Stimulated activated CD8-positive, alpha-beta memory T cell treated with anti-CD3 and anti-CD28 coated beads, Interleukin-7, amount 100 ng/mL, for 24 hours (primary cell): ENCODE measurements at places on chromosomes 11 and 22.

GRCh38 chr22:23178512-23179254 lies 1.6 kb upstream of the BCR start:
- DNase-seq, result peak; percentile 37

GRCh38 chr22:46007848-46008261 lies 30.9 kb upstream of the WNT7B start:
- no peak for DNase-seq

DNA sequence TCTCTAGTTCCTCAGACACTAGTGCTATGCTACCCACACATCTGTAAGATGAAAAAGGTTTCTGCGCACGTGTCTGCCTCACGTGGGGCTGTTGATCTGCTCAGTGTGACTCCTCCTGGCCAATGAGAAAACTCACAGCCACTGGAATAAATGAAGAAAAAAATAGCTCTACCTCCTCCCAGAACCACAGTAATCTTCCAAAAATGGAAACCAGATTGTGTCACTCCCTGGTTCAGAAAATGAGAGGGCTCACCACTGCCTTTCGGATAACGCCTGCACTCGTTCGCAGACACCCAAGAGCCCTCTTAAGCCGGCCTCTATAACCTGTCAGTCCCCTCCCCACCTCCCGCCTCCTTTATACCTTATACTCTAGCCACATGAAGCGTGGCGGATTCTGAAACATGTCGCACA lies 5.1 kb downstream of the APBB1 start:
- no peak for DNase-seq

GRCh38 chr22:20953342-20953608 lies 13.8 kb upstream of the AIFM3 start:
- no peak for DNase-seq

- no peak for DNase-seq
Measured at GRCh38 chr11:25449091-25449490, 882.8 kb upstream of the ANO3 start.

GRCh38 chr11:118530180-118530682 lies 761 bp upstream of the TMEM25 start:
- no peak for DNase-seq

DNA sequence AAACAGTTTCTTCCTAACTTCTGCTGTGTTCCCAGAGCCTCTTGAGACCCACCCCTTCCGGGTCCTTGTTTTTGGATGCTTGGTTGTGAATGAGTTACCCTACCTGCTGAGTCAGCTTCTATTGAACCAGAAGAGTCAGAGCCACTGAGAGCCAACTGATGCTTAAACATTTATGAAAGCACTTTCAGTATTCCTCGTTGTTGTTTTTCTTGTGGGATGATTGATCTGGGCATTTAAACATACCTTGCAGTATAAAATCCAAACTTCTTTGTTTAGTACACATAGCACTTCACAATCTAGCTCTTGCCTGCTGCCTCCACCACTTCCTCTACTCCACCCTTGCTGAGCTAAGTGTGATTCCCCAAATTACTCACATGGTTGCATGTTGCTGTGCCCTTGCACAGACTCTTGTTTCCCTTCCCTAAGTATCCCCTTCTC lies 5.5 kb downstream of the PRSS23 start:
- no peak for DNase-seq

GRCh38 chr22:38578505-38578904 lies 8.5 kb upstream of the DMC1 start:
- DNase-seq, result no peak

DNA sequence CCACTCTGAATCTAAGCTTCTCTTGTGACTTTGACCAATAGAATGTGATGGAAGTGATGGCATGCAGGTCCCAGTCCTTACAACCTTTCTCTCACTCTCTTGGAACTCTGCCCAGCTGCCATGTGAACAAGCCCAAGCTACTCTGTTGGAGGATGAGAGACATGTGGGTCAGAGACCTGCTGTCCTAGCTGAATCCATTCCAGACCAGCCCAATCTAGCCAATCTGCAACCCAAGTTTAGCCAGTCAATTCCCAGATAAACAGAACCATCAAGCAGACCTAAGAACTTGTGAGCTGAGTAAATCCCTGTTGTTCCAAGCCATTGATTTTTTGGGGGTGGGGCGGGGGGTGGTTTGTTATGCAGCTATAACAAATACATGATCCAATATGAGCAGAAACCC lies 69.2 kb upstream of the GRK3 start:
- no peak for DNase-seq

- DNase-seq, result no peak
Measured at GRCh38 chr22:39432361-39432811, 24.4 kb upstream of the MGAT3 start.

DNA sequence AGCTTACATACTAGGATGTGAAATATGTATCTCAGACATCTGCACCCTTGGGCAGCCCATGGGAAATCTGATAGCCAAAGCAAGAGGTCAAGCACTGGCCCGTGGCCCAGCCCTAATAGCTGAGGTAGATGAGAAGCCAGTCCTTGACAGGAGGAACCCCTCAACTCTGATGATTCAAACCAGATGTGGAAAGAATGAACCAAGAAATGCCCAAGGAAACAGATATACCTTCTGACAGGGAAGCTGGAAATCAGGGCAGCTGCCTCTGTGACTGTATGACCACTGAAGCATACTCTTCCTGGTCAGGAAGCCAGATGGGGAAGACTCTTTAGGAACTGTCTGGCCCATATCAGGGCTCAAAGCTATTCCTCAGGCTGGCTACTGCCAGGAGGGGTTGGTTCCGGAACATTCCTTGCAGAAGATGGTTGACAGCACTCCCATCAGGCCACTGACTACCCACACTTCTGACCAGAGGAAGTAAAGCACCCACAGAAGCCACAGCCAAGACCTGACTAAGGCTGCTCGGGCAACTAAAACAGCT lies 124.2 kb downstream of the SWAP70 start:
- DNase-seq, result no peak

GRCh38 chr22:44525941-44526778 lies 28.1 kb upstream of the RTL6 start:
- no peak for DNase-seq

DNA sequence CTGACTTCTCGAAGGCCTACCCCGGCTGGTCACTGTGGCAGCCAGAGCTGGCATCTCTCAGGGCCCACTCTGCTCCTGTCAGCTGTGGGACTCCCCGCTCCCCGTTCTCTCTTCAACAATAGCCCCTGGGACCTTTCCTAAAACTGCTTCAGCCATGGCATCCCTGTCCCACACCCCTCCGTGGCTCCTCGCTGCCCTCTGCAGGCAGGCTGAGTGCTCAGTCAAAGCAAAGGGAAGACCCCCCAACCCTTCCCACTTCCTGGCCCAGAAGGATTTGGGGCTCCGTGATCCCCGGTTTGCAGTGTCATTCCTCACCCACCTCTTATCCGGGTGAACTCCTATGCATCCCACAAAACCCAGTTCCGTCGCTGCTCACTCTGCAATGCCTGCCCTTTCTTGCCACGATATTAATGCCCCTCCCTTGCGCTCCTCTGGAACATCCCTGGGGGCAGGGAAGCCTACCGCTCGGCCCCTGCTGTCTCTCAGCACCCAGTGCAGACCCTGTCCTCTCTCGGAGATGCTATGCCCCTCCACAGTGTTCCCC lies 1.6 kb upstream of the TH start:
- DNase-seq, result no peak

- no peak for DNase-seq
Measured at GRCh38 chr11:116457336-116458007, 315.3 kb downstream of the BUD13 start.

DNA sequence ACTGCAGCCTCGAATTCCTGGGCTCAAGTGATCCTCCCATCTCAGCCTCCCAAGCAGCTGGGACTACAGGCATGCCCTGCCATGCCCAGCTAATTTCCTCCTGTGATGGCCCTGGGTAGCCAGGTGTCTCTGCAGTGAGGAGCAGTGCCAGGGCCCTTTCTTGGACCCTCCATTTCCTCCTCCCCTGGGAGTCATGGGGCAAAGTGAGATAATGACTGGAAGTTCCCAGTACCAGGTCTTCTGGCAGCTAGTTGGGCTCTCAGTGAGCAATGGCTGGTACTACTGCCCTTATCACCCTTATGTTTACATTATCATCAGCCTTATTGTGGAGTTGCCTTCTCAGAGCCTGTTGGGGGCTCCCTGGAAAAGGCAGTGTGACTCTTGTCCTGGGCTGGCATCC lies 17.6 kb downstream of the DAGLA start:
- DNase-seq, result no peak

DNA sequence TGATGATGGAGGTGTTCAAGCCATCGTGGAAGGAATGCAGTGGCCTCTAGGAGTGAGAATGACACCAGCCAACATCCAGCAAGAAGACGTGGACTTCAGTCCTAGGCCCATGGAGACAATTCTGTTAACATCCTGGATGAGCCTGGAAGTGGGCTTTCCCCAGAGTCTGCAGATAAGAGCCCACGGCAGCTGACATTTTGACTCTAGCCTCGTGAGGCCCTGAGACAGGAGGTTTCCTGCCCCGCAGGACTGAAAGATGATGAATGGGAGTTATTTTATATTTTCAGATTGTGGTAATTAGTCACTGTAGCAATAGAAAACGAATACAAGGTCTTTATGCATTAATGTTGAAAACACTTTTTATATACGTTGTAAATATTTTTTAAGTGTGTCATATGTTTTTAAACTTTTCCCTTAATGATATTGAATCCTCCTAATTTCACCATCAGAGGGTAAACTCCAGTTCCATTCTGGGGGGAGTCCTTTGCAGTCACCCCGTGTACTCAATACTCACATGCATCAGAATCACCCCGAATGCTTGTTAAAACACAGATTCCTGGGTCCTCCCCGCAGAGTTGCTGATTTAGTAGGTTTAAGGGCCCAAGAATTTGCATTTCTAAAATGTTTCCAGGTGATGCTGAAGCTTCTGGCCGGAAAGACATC lies 570 bp upstream of the TPCN2 start:
- no peak for DNase-seq

GRCh38 chr11:19394525-19395016 lies 153.8 kb upstream of the E2F8 start:
- DNase-seq, result no peak

GRCh38 chr11:68816251-68816776 lies 25.4 kb downstream of the CPT1A start:
- no peak for DNase-seq

GRCh38 chr22:20583471-20583922 lies 76.1 kb downstream of the MED15 start:
- no peak for DNase-seq

- no peak for DNase-seq
Measured at GRCh38 chr22:20423008-20423905, 14.4 kb downstream of the SCARF2 start.

DNA sequence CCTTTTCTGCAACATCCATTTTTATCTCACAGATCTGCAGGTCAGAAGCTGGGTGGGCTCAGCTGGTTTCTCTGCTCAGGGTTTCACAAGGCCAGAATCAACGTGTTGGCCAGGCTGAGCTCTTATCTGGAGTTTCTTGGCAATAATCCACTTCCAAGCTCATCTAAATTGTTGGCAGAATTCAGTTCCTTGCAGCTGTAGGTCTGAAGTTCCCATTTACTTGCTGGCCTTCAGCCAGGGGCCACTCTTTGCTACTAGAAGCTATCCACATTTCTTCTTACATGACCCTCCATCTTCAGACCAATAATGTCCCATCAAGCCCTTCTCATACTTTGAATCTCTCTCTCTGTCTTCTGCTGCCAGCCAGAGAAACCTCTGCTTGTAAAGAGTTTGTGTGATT lies 103.5 kb downstream of the WNT11 start:
- no peak for DNase-seq

DNA sequence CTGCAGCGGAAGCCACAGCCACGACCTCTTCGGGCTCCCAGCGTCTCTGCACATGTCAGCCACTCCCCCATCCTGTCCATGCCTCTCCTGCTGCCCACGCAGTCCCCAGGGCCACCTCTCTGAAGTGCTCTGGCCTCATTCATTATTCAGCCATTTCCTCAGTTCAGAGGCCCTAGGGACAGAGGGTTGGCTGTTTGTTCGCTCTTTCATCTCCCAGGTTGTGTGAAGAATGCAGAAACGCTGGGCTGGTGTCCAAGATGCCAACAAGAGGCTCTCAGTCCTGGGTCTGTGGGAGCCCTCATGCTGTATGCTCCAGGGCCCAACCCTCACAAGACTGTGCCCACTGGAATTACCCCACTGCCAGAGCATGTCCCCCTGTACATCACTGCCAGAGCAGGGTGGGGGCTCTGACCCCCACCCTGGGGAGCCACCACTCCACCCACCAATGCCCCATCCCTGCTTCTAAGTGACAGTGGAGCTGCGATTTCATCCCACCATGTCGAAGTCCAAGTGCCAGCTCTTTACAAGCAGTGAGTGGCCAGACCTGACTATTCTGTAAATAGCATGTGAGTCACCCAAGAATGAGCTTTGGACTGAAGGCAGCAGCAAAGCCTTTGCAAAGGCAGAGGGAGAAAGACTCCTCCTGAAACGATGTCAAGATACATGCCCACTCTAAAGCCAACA lies 209.6 kb downstream of the BUD13 start:
- no peak for DNase-seq

- no peak for DNase-seq
Measured at GRCh38 chr11:68135161-68135560, 14.0 kb upstream of the CHKA start.

DNA sequence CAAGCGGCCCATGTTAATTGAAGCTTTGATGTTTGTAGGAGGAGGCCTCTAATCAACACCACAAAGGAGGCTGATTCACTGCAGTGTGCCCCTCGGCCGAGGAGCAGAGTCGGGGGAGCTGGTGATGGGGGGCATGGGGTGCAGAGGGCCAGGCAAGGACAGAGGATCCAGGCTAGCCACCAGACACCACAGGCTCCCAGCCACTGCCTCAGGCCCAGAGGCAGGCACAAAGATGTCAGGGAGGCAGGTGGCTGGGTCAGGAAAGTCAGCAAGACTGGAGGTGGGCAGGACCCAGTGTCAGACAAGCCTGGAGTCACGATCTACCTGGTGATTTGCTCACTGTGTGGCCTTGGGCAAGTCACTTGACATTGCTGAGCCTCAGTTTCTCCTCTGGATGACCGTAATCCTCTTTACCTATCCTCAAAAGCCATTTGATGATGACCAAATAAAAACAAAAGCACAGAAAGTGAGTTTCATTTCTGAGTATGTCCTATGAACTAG lies 121.0 kb downstream of the BUD13 start:
- DNase-seq, result no peak

- no peak for DNase-seq
Measured at GRCh38 chr22:24046024-24046423, 34.9 kb downstream of the CABIN1 start.

GRCh38 chr11:25776238-25776637 lies 555.7 kb upstream of the ANO3 start:
- DNase-seq, result no peak

- DNase-seq, result no peak
Measured at GRCh38 chr11:115488945-115489344, 15.3 kb downstream of the CADM1 start.

- DNase-seq, result no peak
Measured at GRCh38 chr22:35544189-35544588, 3.6 kb downstream of the RASD2 start.

DNA sequence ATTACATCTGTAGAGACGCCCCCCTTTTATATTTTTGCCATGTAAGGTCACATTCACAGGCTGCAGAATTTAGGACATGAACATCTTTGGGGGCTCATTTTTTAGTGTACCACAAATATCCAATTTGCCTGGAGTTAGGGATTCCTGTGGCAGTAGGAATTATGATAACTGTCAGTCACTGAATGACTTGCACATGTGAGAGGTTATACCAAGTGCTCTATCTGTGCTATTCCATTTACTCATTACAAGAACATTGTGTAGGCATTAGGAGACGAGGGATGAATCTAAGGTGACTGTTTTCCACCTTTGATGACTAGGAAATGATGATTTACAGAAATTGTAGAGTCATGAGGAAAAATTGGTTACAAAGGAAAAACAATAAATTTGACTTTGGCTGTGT lies 79.3 kb downstream of the LIF start:
- no peak for DNase-seq
